Bone marrow (tissue), 2 donors: ENCODE measurements at places on chromosomes 11 and 22.

DNA sequence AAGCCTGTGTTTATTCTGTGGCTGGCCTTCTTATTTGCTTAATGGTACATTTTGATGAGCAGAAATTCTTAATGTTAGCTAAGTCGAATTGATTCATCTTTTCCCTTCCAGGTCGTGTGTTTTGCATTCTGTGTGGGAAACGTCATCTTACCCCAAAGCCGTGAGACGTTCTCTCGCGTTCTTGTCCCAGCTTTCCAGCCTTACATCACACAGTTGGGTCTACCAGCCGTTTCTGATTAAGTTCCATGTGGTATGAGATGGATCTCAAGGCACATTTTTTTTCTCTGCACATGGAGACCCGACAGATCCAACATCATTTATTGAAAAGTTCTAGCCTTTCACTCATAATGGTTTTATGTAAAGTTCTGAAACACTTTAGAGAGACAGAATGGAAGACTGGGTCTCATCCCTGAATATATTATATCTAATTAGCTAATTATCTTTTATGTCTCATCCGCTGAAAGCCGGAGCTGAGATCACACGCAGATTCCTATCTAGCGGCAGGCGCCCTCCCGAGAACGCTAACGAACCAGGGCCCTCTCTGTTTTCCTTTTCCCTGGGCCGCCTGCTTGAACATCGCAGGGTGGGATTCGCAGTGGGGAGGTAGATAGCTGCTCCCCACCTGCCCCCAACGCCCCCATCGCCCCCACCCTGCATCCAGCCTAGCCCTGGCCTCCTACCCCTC lies 1162.2 kb downstream of the BRD1 start:
- no peak for DNase-seq

DNA sequence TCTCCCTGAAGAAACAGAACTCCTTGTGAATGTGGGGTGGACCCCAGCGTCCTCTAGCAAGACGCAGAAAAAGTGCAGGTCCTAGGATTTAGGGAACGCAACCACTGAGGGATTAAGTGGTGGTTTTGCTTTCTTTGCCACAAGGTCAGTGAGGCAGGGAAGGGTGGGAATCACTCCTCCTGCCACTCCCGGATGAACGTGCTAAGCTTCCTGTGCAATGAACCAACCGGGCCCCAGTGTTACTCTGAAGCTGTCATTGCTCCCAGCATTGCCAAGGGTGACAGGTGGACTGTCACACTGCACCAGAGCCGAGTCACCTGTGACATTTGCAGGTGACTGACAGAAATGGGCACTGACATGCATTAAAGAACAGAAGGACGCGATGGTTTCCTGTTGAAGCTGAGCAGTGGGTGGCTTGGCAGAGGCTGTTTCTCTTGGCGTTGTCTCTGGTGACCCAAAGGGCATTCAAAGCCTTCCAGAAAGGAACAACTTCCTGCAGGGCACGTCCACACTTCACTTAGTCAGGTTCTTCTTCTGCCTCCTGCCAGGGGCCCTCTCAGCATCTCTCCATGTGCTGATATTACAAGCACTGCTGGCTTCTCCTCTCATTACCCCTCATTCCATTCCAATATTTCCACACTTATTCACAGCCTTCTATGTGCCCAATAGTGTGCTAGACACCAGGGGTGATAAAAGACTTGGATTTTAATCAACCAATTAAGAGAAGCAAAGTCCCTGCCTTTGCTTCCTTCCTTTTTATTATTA lies 9.7 kb downstream of the KIRREL3 start:
- no peak for DNase-seq

DNA sequence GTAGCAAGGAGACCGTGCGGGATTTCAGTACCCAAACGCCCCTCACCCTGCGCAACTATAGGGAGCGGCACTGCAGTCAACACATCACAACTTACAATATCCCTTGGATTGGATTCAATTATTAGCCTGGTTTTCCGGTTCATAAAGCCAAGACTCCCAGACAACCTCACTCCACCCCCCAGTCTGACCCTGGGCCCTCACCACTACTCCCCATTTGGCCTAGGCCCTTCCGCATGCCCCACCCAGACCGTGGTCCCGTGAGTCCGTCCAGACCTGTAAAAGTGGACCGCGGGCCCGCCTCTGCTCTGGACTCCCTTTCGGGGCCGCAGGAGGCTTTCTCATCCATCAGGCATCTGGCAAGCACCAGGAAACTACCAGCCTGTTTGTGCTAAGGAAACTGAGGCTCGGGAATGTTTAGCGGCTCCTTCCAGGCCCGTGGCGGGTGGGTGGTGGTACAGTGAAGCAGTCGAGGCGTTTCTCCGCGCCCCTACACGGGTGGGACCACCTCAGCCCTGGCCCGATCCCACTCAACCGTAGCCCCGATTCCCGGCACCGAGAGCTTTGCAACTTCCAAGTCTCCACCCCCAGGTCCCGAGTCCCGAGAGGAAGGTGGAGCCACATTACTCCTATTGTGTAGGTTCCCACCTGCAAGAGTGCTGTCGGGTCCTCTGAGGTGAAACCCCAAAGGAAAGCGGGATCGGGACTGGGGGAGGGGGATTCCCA lies 679 bp upstream of the DPP3 start:
- DNase-seq = no peak

GRCh38 chr11:16774936-16775613 lies 36.6 kb downstream of the C11orf58 start:
- no peak for DNase-seq

DNA sequence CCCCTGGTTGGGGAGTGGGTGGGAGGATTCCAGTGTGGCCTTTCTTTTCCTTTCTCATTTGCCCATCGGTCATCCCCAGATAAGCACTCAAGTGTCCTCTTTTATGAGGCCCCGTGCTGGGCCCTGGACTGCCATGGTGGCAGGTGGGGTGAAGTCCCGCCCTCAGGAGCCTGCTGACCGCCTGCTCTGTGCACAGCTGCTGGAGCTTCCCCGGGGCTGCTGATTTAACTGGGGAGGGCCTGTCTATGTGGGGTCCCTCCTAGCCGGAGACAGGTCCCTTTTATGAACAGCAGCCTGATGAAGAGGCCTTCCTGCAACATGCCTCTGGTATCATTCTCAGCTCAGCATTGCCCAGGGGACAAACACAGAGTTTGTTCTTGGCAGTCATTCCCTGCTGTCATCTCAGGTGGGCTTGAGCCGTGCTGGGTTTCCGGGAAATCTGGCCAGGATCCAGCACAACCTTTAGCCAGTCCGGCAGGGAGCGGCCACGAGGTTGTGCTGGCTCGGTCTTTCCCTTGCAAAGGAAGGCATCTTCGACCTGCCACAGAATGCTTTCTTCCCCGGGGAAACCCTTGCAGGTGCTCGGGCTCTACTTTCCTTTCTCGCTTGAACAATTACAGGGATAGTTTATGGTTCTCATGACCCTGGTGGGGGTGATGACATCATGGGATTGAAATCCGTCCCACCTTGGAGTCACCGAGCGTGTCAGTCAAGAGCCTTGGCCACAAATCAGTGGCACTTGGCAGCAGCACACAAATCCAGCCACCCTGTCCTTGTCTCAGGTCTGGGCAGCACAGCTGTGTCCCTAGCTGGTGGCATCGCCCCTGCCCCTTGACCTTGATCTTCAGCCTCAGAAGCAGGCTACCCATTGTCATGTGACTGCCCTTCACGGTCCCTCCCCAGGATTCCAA lies 20.1 kb downstream of the ST14 start:
- no peak for DNase-seq

DNA sequence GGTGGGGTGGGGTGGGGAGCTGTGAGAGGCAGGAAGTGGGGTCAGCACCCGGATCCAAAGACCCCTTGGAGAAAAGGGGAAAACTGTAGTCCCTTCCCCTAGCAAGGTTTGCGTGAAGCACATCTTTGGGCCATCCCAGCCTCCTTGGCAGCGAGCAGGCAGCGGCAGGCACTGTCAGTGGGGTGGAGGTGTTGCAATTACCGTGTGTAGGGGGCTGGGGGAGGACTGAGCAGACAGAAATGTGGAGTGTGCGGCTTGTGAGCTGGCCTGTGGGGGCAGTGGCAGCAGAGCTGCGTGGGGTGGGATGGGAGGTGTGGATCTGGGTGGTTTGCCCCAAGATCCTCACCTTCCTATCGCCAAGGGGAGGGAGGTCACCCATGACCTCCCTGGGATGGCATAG lies 16.4 kb downstream of the DAGLA start:
- DNase-seq = no peak

DNA sequence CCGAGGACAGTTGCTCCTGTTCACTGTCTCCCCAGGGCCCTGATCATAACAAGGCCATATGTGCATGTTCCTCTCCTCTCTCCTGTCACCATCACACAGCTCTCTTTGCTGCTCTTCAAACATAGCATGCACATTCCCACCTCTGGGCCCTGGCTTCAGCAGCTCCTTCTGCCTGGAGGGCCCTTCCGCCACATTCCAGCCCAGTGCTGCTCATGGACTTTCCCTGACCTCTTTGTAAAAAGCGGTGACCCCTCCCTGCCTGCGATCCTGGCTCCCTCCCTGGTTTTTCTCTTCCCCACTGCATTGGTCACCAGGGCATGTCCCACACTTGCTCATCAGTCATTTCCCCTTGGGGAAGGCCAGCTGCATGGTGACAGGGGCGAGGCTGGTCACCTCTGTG lies 98.2 kb downstream of the MYO18B start:
- no peak for DNase-seq

DNA sequence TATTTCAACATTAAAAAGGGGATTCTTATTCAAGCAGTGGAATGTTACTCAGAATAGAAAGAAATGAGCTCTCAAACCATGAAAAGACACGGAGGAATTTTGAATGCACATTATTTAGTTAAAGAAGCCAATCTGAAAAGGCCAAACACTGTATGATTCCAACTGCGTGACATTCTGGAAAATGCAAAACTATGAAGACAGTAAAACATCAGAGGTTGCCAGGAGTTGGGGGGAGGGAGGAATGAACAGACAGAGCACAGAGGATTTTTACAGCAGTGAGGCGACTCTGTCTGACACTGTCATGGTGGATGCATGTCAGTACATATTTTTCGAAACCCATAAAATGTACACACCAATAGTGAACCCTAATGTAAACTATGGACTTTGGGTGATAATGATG lies 22.9 kb upstream of the THY1 start:
- no peak for DNase-seq

DNA sequence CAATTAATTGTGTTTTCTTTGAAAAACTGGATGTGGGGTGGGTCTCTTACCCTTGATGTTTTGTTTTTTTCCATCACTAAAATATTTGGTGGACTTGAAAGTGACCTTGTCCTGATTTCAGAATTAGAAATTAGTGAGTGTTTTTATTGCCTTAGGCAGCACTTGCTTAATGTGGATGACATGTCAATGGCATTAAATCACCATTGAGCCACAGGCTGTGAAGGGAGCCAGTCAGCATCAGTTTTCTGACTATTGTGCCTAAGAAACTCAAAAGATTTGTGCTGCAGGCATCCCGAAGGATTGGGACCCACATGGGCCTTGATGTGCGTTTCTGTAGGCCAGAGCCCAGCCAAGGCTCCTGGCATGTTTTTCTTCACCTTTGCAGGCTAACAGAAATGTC lies 53.8 kb downstream of the SWAP70 start:
- DNase-seq = no peak

GRCh38 chr11:68351450-68352275 lies 39.3 kb downstream of the LRP5 start:
- DNase-seq = no peak

DNA sequence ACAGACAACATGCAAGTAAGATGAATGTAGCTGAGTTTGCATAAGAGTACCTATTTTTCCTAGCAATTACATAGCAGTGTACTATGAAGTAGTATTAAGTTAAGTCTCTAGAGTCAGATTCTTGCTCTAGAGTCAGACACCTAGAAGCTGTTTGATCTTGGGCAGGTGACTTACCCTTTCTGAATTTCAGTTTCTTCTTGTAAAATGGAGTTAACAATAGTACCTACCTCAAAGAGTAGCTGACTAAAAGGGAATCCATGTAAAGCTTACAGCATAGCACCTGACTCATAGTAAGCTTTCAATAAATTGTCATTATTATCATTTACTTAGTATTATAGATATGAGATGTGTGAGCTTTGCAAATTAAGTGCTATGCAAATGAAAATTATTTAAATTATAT lies 47.8 kb upstream of the PTPRJ start:
- no peak for DNase-seq

DNA sequence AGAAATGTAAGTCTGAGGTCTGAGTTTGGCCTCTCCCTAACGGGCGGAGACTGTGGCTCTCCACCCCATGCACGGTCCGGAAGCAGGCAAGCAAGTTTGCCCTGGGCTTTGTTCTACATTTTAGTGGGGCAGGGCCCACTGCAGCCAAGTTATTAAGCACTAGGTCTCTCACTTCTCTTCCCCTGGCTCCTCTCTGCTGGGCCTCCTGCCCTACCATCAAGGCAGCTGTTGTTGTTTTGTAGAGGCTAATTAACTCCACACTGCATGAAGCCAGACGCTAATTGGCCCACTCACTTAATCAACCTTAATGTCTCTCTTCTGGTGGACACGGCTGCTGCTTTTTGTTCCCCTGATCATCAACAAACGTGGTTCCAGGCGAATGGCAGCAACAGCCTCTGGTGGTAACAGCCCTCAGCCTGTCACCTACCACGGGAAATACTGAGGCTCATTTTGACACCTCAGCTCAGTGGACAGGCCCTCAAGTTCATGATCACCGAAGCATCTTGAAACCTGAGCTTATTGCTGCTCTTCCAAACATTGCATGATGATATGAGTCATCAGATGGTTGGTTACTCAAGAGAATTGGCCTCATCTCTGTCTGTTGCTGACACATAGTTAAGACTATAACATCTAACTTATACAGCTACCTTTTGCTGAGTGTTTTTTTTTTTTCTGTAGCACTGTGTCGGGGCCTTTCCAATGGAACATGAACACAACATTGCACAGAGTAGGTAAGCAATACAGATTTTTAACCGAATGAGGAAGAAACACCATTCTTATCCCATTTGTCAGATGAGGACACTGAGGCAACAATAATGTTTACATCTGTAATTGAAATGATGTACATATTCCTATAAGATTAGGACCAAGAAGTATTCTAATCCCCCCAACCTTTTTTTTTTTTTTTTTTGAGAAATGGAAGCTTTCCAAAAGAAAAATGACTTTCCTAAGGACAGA lies 20.8 kb upstream of the LMO2 start:
- DNase-seq = peak; percentile 67

DNA sequence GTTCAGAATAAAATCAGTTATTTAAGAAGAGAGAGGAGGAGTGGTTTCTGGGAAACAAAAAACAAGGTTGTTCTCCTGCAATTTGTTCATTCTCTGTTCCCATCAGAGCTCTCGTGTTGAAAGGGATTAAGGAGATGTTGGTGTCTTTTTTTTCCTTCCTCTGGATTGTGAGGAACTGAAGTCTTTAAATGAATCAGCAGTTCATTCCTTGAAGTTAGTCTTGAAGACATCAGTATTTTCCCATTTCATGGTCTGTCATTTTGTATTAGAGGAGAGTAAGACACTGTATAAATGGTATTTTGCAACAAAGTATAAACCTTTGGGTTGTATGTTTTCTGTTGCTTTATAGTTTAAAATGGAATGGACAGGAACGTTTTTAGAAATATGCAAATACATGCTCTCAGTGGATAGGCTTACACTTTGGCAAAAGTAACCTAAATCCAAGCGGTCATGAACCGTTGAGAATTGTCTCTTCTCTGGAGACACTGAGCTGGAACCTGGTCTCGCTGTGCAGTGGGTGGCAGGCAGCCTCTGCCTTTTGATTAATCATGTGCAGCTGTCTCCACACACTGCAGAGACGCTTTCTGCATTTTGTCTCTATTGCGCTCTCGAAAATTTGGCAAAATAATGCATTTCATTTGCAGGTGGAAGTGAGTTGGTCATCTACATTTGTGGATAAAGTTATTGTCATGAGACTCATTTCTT lies 33.0 kb downstream of the SAMM50 start:
- no peak for DNase-seq

GRCh38 chr22:20919718-20920117 lies 2.5 kb downstream of the CRKL start:
- no peak for DNase-seq

GRCh38 chr11:25602149-25602548 lies 729.8 kb upstream of the ANO3 start:
- DNase-seq = no peak

- no peak for DNase-seq
These were observed 51.9 kb upstream of the PTPRJ start for GRCh38 chr11:47928426-47928825.
